ENCODE measurements at places on chromosomes 16 and 17.
A peak's percentile ranks its signal among the peaks of the same experiment; 100 is the strongest.

- DNase-seq: no peak
Observed at GRCh38 chr17:53101706-53102105, 721.0 kb upstream of the KIF2B start.

DNA sequence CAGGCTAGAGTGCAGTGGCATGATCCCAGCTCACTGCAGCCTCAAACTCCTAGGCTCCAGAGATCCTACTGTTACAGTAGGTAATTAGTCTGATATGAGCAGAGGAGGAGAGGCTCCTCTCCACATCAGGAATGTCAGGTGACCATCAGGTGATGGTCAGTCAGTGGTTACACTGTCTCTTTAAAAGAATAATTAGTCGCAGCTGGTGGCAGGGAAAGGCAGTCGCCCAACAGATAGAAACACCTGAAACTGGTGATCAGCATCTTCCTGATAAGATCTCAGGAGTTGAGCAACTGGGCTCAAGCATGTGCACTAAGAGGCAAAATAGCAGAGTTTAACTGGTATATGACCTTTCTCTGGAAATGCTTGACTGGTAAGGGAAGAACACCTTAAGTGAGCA lies 21.5 kb upstream of the ABCA5 start:
- DNase-seq: no peak

- DNase-seq: no peak
Observed at GRCh38 chr16:3637371-3637923, 17.0 kb upstream of the DNASE1 start.

- peak; percentile 89 for DNase-seq
Observed at GRCh38 chr16:89917773-89918452, 749 bp upstream of the MC1R start.

GRCh38 chr17:4931963-4932362 lies at the start of gene GP1BA:
GP1BA (plus strand) TSS chr17:4932277; CDS start chr17:4932605, 328 bp downstream.
- no peak for DNase-seq

GRCh38 chr17:50565402-50566350 lies 5.2 kb downstream of the CACNA1G start:
- DNase-seq: peak; percentile 72

DNA sequence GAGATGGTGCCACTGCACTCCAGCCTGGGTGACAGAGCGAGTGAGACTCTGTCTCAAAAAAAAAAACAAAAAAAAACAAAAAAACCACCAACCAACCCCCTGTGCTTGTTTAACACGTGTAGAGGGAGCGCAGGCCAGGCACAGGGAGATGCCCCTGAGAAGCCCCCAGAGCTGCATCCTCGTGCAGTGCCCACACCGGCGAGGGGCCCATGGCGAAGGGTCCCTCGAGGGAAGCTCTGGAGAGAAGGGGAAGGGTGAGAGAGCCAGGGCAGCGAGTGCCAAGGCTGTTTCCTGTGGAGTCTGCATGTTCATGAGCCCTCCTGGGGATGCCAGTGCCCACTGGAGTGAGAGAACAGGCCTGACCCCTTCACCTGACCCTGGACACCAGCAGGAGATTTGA lies 47.8 kb upstream of the GSE1 start:
- DNase-seq: no peak

- DNase-seq: no peak
Observed at GRCh38 chr16:2709588-2709984, 10.4 kb downstream of the PRSS27 start.

DNA sequence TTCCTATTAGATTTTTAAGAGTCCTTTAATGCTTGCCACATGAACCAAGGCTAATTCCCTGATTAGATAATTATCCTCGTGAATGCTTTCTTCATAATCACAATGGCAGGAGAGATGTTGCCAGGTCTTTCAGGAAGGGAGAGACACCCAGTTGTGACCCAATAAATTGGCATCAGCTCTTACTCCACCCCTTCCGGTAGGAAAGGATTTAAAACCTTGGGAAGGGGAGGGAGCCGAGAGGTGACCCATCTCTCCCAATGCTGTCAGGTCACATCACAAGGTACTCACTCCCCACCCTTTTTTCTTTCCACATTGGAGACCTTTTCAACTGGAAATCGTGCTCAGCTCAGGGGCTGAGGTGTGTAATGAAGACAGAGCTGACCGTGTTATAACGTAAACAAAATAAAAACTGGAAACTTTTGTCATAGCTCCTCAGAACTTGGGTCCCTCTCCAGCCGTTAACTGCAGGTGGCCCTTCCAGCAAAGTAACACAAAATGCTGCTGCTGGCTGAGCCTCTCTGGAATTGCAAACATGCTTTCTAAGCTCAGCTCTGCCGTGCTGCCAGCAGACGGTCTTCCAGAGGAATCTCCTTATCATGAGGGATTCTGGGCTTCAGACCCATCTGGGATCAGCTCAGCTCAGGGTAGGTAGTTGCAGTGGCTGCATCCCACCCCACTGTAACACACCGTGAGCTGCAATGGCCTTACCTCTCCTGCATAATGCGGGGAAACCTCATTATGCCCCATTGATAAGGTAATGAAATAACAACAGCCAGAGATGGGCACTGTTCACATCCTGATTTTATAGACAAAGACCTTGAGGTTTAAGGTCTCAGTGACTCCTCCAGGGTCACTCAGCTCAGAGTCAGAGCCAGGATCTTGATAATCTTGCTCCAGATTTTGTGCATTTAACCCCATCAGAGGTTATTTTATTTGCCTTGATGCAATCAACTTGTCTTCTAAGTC lies 15.6 kb downstream of the TMEM100 start:
- DNase-seq: peak; percentile 51

DNA sequence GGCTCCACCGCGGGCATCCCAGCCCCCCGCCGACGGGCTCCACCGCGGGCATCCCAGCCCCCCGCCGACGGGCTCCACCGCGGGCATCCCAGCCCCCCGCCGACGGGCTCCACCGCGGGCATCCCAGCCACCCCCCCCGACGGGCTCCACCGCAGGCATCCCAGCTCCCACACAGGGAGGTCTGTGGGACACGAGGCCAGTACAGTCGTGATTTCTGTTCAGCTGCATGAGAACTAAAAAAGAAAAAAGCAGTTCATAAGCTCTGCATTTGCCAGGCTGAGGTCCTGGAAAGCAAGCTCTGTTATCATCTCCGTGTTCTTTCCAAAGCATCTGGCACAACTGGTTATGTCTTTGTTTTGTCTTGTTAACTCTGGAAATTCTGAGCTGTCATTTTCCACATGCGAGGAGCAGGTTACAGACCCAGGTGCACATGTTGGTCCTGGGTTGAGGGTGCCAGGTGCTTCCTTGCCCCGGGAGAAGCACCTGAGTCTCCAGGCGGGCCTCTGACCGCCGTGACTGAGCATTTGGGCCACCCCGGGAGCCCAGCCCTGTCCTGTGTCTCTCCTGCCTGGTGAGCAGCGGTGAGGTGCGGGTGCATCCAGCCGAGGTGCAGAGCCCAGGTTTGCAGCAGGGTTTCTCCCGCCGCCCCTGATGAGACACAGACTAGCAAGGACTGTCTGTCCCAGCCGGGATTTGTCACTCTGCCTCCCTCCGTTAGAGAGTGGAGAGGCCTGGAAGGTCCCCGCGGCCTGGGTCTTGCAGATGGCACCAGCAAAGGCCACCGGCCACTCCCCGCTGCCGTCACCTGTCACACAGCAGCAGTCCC lies 9.9 kb upstream of the WFIKKN1 start:
- DNase-seq: no peak

GRCh38 chr16:935684-936083 lies 35.1 kb downstream of the LMF1 start:
- no peak for DNase-seq

DNA sequence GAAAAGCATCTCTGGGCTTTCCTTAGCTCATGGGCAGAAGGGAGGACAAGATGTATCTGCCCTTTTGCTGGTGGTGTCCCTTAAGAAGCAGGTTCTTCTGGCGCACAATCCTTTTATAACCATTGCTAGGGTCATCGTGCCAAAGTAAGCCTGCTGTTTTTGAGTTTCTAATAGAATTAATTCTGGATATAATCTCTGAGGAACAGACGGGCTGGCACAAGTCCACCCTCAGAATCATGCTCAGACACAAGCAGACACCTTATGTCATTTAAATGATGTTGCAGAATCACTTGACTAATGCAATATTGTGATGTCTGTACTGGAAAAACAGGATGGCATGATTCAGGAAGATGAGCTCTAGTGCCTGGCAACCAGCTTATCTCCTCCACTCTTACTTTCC lies 18.8 kb upstream of the MMD start:
- no peak for DNase-seq

DNA sequence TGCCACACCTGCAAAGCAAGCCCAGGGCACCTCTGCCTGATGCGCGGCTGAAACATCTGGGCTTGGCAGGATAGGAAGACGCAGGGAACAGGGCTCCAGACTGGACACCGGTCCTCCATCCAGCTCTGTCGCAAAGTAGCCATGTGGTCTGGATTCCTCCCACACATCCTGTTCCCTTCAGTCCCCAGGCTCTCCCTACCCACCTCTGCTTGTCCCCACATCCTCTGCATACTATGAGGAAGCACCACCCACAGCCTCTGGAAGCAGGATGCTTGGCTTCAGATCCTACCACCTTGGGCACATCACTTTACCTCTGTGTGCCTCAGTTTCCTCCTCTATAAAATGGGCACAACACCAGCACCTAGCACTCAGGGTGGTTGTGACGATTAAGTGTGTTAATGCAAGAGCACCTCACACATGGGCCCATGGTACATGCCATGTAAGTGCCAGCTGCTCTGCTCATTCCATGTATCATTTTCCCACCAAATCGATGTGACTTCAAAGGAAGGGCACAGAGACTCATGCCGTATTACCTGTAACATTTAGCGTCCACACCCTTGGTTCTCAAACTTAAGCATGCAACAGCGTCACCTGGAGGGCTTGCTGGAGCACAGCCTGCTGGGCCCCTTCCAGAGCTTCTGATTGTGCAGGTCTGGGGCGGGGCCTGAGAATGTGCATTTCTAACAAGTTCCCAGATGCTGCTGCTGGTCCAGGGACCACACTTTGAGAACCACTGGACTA lies 138.6 kb upstream of the SDK2 start:
- no peak for DNase-seq

DNA sequence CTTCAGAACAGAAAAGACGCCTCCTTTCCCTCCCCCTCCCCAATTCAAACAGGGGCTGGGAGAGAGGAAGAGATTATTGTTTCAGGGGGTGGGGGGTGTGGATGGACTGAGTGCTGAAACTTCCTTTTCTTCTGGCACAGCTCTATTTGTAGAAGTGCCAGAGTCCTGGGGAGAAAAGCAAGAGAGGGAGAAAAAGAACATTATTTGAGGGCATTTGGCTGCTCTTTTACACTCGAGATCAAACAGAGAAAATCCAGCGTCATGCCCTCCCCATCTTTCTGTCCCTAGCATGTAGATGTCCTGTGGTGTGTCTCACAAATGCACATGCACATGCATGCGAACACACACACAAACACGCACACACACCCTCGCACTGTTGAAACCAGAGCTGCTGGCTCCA lies 13.0 kb downstream of the ARL4D start:
- no peak for DNase-seq

DNA sequence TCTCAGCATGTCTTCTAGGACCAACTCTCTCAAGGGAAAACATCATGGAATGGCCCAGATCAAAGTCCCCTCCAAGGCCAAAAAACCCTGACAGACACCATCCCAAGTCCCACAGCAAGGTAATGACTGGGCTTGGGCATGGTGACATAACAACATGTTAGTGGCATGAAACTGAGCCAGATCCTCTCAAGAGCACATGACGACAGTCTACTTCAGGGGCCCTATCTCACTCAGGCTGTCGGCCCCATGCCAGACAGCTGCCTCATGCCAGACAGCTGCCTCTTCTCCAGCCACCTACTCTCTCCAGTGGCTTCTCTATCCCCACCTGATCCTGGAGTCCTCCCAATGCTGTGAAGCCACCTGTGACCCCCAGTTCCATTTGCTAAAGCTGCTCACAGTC lies 18.4 kb downstream of the HSD11B2 start:
- DNase-seq: no peak

- DNase-seq: no peak
Observed at GRCh38 chr17:45282683-45283644, 21.1 kb upstream of the SPATA32 start.

DNA sequence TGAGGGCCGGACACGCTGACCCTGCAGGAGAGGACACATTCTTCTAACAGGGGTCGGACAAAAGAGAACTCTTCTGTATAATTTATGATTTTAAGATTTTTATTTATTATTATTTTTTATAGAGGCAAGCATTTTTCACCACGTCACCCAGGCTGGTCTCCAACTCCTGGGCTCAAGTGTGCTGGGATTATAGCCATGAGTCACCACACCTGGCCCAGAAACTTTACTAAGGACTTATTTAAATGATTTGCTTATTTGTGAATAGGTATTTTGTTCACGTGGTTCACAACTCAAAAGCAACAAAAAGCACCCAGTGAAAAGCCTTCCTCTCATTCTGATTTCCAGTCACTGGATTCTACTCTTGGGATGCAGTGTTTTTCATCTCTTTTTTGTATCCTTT lies 2.3 kb upstream of the SERPINF1 start:
- no peak for DNase-seq

GRCh38 chr17:81650951-81651350 lies 5.4 kb downstream of the PDE6G start:
- no peak for DNase-seq

GRCh38 chr17:6868582-6868981 lies 37.1 kb upstream of the TEKT1 start:
- no peak for DNase-seq

GRCh38 chr17:53100126-53100525 lies 722.6 kb upstream of the KIF2B start:
- no peak for DNase-seq

GRCh38 chr16:21645261-21645721 lies 7.1 kb downstream of the IGSF6 start:
- DNase-seq: no peak

DNA sequence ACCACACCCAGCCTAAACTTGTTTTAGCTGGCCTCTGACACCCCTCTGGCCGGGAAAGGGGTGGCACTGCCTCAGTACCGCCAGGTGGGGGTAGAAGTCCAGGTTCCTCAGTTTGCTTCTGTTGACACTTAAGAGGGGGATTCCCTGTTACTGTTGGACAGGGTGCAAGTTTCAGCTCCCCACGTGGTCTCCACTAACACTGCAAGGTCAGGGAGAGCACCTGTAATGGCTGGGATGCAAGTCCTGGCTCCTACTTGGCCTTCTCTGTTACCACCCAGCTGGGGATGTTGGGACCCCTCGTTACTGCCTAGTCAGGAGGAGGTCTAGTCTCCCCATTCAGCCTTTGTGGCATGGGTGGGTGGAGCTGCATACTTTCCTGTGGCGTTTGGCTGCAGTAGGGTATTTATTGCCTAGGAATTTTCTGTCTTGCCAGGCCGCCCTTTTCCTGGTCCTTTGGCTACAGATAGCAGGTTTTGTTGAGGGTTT lies 10.6 kb upstream of the MFAP4 start:
- DNase-seq: no peak
